Activated CD8-positive, alpha-beta T cell treated with anti-CD3 and anti-CD28 coated beads, Interleukin-2, amount 10 ng/mL, durations not matched to agents 7 days and 5 days (primary cell): ENCODE measurements at places on chromosomes 2 and 18.

- peaks cover 81% of the 10 kb centered on the region for H3K4me1 ChIP-seq
- H3K27ac ChIP-seq = no peak overlapping the region
- no peaks in the 10 kb centered on the region for H3K27me3 ChIP-seq
- H3K4me3 ChIP-seq = no peak overlapping the region
- DNase-seq = no peak
Measured at GRCh38 chr2:6927186-6927585, 10.0 kb downstream of the RNF144A start.

DNA sequence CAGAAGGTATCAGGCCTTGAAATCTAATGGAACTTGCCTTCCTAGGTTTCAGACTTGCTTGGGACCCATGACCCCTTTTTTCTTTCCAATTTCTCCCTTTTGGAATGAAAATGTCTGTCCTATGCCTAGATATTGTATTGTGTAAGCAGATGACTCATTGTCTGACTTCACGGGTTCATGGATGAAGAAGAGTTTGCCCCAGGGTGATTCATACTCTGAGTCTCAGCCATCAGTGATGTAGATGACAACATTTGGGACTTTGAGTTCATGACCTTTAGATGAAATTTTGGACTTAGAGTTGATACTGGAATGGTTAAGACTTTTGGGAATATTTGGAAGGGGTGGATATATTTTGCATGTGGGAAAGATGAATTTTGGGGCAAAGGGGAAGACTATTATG is 11.2 kb upstream of the SCYGR5 start:
- no peaks in the 10 kb centered on the region for H3K36me3 ChIP-seq
- peaks cover 13% of the 10 kb centered on the region for H3K27me3 ChIP-seq
- no peak for DNase-seq
- H3K27ac ChIP-seq = no peak overlapping the region
- no peak overlapping the region for H3K4me3 ChIP-seq

GRCh38 chr2:239307921-239308613 is 92.8 kb downstream of the HDAC4 start:
- DNase-seq = no peak
- H3K4me1 ChIP-seq = peaks cover 23% of the 10 kb centered on the region
- no peaks in the 10 kb centered on the region for H3K36me3 ChIP-seq
- no peaks in the 10 kb centered on the region for H3K27me3 ChIP-seq
- H3K4me3 ChIP-seq = no peak overlapping the region

DNA sequence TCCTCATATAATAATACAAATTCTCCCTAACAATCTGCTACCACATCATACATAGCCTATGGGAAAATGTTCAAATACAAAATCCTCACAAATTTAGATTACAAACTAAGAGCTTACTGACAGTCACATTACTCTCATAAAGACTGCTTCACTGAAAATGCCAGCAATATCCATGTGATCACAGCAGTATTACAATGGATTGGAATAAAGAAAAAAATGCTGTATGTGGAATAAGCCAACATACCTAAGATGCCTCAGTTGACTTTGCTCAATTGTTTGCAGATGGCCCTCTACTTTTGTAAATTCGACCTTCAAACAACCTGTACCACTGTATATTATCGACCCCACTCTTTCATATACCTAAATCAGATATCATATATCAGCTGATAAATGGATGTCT is 88.7 kb downstream of the DYM start:
- DNase-seq = no peak
- H3K36me3 ChIP-seq = peaks cover 10% of the 10 kb centered on the region
- H3K27me3 ChIP-seq = no peaks in the 10 kb centered on the region
- H3K4me3 ChIP-seq = no peak overlapping the region
- no peak overlapping the region for H3K27ac ChIP-seq

DNA sequence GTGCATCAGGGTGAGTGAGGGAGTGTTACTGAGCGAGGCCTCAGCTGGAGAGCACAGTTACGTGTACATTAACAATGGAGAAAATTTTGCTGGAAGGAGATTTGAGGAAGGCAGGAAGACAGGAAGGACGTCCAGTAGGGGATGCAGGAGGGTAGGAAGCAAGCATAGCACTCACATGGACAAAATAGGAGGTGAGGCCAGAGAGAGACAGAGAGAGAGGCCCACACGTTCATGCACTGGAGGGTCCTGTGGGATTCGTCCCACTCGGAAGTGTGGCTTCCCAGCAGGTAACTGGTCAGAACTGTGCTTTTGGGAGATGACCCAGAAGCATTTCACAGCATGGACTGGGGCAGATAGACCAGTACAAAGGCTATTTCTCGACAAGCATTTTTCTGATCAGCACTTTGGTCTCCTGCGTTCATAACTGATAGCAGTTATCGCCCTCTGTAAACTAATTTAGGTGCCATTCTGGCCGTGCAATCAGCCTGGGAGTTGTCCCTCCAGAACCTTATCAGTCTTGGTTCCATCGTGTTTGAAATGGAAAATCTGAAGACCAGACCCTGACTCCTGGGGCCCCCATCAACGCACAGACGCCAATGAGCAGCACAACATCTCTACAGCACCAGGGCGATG is 5.7 kb downstream of the LCT start:
- DNase-seq = no peak
- no peaks in the 10 kb centered on the region for H3K27me3 ChIP-seq
- H3K4me1 ChIP-seq = peaks cover 9% of the 10 kb centered on the region
- H3K27ac ChIP-seq = no peak overlapping the region
- no peak overlapping the region for H3K4me3 ChIP-seq

DNA sequence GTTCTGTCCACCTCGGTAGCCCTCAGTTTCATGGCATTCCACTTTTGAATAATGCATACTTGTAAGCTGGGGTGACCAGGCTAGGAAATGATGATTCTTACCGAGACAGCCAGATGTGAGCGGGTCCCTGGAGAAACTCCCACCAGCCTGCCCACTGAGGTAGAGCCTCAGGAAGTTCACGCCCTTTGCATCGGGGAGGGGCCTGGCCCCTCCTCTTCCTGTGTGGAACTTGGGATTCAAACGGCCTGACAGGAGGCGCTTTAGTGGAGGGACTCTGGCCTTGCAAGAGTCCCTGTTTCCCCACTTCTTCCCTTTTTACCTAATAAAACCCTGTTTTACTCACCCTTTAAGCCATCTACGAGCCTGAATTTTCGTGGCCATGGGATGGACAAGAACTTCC is 44.6 kb downstream of the MRO start:
- H3K27ac ChIP-seq = no peak overlapping the region
- H3K36me3 ChIP-seq = no peaks in the 10 kb centered on the region
- H3K27me3 ChIP-seq = peaks cover 11% of the 10 kb centered on the region
- H3K4me1 ChIP-seq = no peaks in the 10 kb centered on the region
- H3K4me3 ChIP-seq = no peak overlapping the region

DNA sequence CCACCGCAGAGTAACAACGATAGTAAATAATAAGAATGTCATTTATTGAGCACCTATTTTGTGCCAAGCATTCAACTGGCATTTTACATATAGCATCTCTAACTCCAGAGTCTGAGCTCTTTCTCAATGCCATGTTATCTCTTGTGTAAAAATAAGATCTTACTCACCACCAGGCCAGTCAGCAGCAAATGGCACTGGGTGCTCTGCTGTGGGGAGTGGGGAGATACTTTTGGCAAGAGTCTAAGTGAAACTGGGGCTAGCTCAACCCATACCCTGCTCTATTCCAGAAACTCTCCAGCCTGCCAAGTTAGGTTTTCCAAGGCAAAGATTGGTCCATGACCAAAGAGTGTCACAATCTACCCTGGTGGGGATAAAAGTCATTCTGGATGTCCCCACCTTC is 5.0 kb upstream of the SLC4A3 start:
- no peak for DNase-seq
- H3K4me1 ChIP-seq = peaks cover 5% of the 10 kb centered on the region
- no peak overlapping the region for H3K27ac ChIP-seq
- no peaks in the 10 kb centered on the region for H3K36me3 ChIP-seq
- peaks cover 42% of the 10 kb centered on the region for H3K27me3 ChIP-seq

DNA sequence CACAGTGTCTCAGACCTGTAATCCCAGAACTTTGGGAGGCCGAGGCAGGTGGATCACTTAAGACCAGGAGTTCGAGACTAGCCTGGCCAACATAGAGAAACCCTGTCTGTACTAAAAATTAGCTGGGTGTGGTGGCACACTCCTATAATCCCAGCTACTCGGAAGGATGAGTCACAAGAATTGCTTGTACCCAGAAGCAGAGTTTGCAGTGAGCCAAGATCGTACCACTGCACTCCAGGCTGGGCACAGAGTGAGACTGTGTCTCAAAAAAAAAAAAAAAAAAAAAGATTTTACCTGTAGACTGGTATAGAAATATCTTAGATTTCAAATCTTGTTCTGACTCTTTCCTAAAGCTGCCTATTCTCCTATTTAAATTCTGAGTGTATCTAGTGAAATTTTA is 7.2 kb upstream of the KLHL29 start:
- peaks cover 33% of the 10 kb centered on the region for H3K27me3 ChIP-seq
- H3K4me3 ChIP-seq = no peak overlapping the region
- no peak for DNase-seq

DNA sequence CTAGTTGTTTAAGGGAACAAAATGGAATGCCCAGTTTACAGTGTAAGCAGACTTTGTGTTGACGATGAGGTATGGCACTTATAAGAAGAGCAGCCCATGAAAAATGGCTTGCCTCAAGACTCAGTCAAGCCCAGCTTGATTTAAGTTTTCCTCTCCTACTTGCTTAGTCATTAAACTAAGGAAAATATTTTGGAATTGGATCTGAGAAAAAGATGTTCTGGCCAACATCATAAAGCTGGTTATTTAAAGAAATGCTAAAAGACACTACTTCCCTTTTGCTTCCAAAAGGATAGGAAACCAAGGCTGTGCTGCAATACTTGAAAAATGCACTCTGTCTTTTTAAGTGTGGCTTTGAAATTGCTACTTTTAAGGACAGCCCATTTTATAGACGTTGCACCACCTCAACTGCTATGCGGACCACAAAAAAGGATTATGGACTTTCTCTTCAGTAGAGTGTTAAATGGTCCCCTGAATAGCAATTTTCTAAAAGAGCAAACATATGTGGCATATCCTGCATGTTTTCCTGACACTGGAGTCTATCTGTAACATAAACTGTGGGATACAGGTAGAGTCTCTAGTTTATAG is 32.1 kb downstream of the CCDC141 start:
- H3K4me3 ChIP-seq = no peak overlapping the region
- peaks cover 15% of the 10 kb centered on the region for H3K4me1 ChIP-seq
- no peaks in the 10 kb centered on the region for H3K27me3 ChIP-seq

- H3K27ac ChIP-seq = no peak overlapping the region
- peaks cover 15% of the 10 kb centered on the region for H3K4me1 ChIP-seq
- no peak for DNase-seq
- no peaks in the 10 kb centered on the region for H3K27me3 ChIP-seq
- no peak overlapping the region for H3K4me3 ChIP-seq
Measured at GRCh38 chr2:128284841-128285240, 33.8 kb downstream of the HS6ST1 start.

- no peak overlapping the region for H3K4me3 ChIP-seq
- DNase-seq = no peak
- H3K27me3 ChIP-seq = no peaks in the 10 kb centered on the region
- no peaks in the 10 kb centered on the region for H3K4me1 ChIP-seq
- H3K27ac ChIP-seq = no peak overlapping the region
- H3K36me3 ChIP-seq = no peaks in the 10 kb centered on the region
Measured at GRCh38 chr18:43589611-43590151, 312.4 kb upstream of the SYT4 start.

- H3K27me3 ChIP-seq = peaks cover 5% of the 10 kb centered on the region
- H3K4me1 ChIP-seq = no peaks in the 10 kb centered on the region
- peaks cover 3% of the 10 kb centered on the region for H3K36me3 ChIP-seq
Measured at GRCh38 chr2:74938264-74938663, 20.2 kb upstream of the POLE4 start.

DNA sequence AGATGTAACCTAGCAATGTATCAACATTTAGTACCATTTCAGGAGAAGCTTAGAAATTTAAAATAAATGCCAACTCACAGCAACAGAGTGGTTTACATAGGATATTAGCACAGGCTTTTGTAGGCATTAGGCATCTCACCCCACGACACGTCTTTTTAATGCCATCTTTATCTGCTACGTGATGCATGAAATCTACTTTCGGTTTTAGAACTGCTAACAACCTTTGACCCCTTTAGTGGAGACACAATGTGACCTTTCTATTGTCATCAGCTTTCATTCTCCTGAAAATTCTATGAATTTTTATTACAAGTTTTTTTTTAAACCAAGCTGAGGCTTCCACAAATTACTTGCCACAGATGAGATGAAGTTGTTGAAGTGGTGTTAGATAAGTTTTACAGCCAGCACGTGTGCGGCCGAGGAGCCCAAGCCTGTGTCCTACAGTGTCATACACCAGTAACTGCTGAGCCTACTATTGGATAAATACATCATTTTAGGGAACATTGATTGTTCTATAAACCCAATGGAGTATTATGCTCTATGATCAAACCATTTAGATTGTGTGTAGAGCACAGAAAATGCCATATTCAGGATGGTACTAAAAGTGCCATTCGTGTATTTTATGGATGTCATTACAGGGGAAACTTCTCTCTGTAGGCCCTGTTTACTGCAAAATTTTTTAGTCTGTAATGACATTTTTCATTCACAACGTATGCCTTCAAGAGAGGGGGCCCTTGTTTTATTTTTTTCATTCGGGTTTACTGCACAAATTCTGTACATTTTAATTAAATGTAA is 151.6 kb downstream of the PTGR3 start:
- H3K4me1 ChIP-seq = peaks cover 3% of the 10 kb centered on the region
- H3K4me3 ChIP-seq = no peak overlapping the region
- DNase-seq = no peak
- no peaks in the 10 kb centered on the region for H3K27me3 ChIP-seq

DNA sequence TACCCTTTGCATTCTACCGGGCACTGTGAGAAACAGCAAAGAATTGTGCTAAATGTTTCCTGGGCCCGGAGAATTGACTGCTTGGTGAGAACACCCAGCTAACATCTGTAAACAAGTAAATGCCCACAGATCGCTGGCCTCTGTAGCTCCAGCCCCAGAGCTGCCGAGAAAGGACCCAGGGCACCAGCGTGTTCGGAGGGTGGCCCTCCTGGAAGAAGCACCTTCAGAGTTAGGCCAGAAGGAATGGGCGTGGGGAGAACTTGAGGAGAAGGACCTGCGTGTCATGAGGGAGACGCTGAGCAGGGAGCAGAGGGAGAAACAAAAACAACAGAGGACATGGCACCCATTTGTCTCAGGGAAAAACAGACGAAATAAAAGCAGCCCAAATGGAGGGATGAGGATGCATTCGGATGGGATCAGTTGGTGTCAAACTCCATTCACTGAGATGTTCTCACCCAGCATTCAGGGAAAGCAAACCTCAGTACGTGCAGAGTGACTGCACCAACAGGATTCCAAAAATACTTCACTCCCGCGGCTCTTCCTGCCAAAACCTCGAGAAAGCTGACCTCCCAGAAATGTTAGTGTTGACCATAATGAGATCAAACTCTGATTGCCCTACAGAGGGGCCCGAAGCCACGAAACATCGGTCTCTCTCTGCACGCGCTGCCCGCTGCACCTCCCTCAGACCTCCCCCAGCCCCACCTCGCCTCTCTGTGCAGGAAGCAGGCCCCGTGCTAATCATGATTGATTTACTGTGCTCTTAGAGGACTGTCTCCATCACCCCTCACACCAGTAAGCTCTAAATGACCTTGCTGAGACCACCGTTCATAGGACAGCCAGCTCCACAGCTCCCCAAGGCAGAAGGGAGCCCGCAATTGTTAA is 376.3 kb upstream of the SALL3 start:
- H3K36me3 ChIP-seq = no peaks in the 10 kb centered on the region
- no peak overlapping the region for H3K4me3 ChIP-seq
- no peaks in the 10 kb centered on the region for H3K27me3 ChIP-seq
- no peaks in the 10 kb centered on the region for H3K4me1 ChIP-seq
- H3K27ac ChIP-seq = no peak overlapping the region

GRCh38 chr2:185738679-185739472 is at the start of gene FSIP2:
Gene FSIP2 (plus strand): TSS chr2:185738804. CDS start chr2:185738895, 91 bp downstream.
- H3K36me3 ChIP-seq = no peaks in the 10 kb centered on the region
- peaks cover 4% of the 10 kb centered on the region for H3K27me3 ChIP-seq
- no peak within 1 kb of the TSS for H3K27ac ChIP-seq
- H3K4me3 ChIP-seq = no peak within 1 kb of the TSS
- peak; percentile 49 for DNase-seq
